ENCODE measurements at places on chromosomes 1 and 21.

DNA sequence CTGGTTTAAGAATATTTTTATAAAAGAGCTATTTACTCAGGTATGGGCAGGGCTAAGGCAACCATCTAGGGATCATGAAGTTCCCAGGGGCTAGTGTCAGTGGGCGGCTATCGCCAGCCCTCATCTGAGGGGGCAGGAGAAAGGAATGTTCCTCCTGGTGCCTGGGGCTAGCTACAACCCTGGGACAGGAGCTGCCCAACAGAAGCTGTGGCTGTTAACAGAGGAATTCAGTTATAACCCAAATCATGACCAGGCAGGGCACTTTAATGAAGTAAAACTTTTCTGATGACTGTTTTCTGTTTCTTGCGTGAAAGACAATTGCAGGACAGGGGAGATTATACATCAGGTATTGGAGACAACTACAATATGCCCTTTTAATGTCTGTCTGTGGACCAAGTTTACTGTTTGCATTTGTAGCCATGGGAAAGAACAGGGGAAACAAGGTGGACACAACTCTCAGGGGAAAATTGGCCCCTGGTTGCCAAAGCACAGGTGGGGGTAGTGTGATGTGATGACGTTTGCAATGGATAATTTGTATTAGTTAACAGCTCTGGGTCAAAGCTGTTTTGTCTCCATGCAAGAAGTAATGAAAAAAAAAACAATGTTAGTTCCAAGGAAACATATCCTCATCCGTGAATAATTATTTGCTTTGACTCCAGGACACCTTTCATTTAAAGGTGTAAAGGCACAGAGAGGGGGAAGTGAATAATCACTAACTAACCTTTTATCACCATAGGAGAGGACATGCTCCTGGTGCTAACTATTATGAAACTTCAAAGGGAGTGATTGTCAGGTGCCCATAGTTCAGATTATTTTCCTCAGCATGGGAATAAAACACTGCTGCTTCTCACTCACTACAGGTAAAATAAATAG is 105.2 kb downstream of the TSEN15 start:
- DNase-seq = no peak

- DNase-seq = no peak
Observed at GRCh38 chr1:37630426-37631028, 4.2 kb downstream of the RSPO1 start.

DNA sequence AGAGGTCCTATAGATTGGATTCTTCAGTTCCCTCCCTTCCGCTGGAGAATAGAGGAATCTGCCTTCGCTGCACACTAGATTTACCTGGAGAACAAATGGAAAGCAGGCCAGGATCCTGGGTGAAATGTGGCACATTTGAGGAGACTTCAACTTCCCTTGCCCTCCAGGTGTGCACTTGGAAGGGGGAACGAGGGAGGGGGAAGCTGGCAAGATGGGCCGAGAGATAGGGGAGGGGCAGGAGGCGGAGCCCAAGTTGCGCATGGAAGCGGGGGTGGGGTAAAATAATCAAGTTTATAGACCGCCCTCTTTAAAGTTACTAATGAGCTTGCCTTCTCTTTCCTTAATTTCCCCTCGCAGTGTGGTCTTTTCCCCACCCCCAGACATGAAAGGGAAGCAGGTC is 155.7 kb upstream of the CAMK1G start:
- DNase-seq = no peak

DNA sequence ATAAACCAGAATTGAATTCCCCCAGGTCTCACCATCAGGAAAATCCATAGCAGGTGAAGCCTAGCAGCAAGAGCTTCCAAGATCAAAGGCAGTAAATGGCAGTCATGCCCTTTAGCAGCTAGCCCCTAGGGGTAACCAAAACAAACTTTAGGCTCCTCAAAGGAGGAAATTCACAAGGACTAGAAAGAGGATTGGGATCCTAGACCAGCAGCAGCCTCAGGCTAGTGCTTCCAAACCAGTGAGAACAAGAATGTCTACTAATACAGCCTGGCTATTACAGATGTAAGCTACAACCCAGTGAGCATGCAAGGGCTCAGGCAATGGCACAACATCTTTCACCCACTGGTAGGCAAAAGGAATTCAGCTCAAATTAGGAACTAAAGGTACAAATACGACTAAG is 11.1 kb upstream of the RIMKLA start:
- no peak for DNase-seq

- DNase-seq = peak; percentile 91
Observed at GRCh38 chr1:46527474-46528296, 23.8 kb downstream of the KNCN start.
